H54 (cell line): ENCODE measurements at places on chromosomes 5 and 9.

GRCh38 chr9:125821078-125821477 is 73.9 kb downstream of the PBX3 start:
- DNase-seq, result no peak

DNA sequence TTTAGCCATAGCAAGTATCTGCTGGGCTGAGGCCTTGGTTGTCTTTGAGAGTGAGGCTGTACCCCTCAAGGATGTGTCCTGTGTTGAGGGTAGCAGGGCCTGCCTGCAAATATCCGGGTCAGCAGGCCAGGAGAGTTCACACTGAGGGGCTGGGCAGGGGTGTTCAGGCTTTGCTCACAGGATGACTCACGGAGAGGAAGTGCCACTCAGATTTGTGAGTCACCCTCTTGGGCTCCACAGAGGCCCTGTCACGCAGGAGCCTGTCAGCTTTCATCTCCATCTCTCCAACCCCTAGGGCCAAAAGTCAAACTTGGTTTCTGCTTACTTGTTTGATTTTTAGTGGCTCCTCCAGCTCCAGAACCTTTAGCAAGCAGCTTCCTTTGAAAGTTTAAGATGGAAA is 211.5 kb downstream of the SEC61B start:
- peak; percentile 80 for DNase-seq

- no peak for DNase-seq
Measured at GRCh38 chr9:131673531-131673930, 66.3 kb downstream of the RAPGEF1 start.

DNA sequence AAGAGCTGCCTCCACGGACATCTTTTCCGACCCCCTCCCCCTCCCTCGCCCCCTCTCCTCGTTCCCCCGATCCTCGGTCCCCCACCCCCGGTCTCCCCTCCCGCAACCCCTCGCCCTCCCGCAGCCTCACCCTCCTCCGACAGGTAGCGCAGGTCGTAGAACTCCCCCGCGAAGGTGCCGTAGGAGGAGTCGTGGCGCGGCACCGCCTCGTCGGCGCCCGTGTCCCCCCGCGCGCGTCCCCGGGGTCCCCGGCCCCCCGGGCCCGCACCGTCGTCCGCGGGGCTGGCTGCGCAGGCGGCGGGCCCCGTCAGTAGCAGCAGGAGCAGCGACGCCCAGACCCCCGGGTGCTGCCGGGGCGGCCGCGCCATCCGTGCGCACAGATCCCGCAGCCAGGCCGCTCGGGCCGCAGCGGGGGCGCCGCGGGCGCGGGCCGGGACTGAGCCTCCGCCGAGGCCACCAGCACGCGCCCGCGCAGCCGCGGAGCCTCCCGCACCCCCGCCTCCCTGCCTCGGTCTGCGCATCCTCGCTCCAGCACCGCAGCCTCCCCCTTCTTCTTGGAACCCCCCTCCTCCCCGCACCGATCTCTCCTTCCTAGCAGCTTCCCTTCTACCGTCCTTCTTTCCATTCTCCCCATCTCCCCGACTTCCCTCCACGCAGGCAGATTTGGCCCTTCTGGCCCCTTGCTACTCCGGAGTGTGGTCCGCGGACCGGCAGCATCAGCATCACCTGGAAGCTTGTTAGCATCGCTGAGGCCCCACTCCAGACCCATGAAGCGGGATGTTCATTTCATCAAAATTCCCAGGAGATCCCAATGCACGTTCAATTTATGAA is at the start of gene FRRS1L:
Gene FRRS1L, minus strand, starts transcription at position 479 of the 831 bp plus-strand sequence. Its CDS starts 111 bp downstream, at position 368.
- no peak for DNase-seq

DNA sequence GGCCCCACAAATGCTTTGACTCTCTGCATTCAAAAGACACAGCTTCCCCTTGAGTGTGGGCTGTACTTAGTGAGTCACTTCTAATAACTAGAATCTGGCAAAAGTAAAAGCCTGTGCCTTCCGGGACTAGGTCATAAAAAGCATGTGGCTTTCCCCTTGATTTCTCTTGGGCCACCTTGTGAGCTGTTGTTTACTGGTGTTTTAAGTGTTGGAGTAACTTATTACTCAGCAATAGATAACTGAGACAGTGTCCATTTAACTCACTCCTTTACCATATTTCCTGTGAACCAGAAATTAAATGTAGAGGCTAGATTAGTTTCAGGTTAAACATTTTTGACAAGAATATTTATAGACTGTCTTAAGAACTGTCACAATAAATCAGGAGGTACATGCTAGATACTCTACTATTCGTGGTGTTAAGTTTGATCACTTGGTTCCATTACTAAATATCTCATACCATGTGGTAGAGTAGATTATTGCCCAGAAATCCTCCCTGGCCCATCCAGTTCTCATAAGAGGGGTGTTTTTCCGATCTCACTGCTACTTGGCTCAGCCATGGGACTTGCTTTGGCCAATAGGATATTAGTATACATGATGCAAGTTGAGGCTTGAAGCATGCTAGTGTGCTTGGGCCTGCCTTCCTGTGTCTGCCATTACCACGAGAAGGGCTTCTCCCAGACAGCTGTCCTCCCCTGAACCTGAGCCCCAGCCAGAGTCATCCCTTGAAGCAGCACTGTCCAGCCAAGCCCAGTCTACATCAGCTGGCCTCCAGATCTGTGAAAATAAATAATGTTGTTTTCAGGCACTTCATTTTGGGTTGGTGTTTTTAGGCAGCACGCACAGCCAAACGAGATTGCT is 10.4 kb upstream of the CMBL start:
- DNase-seq, result no peak

DNA sequence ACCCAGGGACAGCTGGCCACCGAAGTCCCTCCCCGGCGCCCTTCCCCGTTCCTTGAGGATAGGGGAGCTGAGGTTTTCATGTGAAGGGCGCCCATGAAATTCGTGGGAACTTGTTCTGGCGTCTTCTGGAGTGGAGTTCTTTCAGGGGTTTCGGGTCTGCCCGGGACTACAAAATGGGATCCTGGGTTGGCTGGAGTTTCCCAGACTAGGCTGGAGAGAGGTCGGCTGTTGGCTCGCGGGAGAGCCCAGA is 3.6 kb upstream of the RGMB start:
- DNase-seq, result no peak

- DNase-seq, result no peak
Measured at GRCh38 chr5:119378075-119378700, 22.4 kb downstream of the TNFAIP8 start.

GRCh38 chr9:89920131-89920530 is 315.3 kb downstream of the GADD45G start:
- no peak for DNase-seq

DNA sequence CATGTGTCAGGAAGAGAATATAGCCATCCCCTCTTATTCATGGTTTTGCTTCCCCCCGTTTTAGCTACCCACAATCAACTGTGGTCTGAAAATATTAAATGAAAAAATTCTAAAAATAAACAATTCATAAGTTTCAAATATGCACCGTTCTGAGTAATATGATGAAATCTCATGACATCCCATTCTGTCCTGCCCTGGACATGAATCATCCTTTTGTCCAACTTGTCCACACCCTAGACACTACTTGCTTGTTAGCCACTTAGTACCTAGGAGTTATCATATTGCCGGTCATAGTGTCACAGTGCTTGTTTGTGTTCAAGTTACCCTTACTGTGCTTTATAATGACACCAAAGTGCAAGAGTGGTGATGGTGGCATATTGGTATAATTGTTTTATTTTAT is 113.5 kb downstream of the CAAP1 start:
- no peak for DNase-seq

DNA sequence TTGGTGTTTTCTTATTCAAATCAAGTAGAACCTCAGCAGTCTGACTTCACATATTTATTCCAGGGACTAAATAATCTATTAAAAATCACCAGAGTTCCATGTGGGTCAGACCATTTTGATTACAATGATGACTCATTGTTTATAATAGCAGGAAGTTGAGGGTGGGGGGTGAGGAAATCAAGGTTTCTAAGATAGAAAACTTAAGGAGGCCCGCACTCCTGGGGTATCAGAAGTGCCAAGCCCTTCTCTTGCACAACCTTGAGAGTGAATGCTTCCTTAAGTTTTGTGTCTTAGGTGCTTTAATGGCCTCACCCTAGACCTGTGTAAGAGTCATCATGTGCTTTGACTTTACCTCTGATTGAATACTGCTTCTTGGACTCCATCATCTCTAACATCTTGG is 31.9 kb upstream of the NPR3 start:
- no peak for DNase-seq

- DNase-seq, result no peak
Measured at GRCh38 chr9:121510766-121511550, 11.3 kb upstream of the GGTA1 start.

GRCh38 chr5:142748568-142749249 is 21.5 kb upstream of the ARHGAP26 start:
- no peak for DNase-seq

DNA sequence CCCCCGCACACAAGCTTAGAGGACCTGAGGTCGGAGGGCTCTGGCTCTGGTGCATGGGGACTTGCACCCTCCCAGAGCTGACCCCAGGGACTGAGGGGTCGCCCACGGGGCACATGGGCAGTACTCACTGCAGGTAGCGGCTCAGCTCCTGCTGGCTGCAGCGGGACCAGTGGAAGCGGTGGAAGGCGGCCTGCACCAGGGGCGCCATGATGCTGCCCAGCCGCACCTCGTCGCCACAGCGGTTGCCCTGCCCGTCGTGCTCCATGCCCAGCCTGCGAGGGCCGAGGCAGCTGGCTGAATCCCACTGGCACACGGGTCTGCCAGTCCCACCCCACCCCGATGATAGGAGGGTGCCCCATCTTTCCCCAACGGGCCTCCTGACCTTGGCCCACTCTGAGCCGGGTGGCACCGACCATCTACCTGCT is 93.8 kb downstream of the ZNF354C start:
- no peak for DNase-seq

DNA sequence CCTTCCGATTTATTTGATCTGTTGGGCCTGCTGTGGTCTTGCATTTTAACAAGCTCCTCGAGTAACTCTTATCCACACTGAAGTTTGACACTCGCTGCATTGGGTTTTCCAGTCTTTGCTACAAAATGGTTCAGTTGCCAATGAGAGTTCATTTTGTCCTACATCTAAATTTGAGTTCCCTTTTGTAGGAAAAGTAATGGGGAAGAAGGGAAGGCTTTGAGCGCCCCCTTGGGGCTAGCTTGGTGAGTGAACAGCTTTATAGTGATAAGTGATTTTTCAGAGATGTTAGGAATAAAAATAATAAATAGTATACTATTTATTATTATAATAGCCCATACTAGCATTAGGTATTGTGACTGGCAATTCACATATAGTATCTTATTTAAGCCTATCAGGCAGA is 89.9 kb upstream of the GNAQ start:
- DNase-seq, result peak; percentile 34

GRCh38 chr9:89177012-89177943 is 1.3 kb downstream of the SHC3 start:
- DNase-seq, result no peak

- DNase-seq, result no peak
Measured at GRCh38 chr5:30102185-30102584, 1091.3 kb upstream of the CDH6 start.

DNA sequence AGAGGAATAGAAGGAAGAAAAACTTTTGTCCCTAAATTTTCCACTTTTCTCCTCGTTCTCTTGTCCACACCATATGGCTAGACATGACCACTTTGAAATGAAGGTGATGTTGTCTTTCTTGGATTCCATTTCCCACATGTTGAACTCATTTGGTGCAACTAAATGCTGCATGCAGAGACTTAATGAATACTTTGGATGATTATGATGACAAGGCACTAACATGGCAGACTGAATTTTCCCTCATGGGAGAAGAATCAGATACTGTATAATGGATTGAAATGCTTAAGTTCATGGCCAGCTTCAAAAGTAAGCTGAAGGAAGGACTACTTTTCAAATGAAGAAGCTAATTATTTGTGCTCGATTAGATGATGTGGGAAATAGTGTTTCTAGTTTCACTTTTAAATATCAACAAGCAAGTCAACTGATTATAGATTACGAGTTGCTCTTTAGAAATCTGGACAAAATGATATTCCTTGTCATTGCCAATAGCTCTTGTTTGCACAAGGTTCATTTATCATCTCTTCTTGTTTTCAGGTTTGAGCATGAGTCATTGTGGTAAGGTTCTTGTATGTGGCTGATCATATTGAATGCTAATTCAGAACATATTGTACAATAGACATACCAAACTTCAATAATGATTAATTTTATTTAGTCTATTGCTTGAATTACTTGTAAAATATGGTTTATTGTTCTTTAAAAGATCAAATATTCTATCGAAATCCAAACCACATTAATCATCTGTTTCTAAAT is 501.3 kb upstream of the FTMT start:
- no peak for DNase-seq

DNA sequence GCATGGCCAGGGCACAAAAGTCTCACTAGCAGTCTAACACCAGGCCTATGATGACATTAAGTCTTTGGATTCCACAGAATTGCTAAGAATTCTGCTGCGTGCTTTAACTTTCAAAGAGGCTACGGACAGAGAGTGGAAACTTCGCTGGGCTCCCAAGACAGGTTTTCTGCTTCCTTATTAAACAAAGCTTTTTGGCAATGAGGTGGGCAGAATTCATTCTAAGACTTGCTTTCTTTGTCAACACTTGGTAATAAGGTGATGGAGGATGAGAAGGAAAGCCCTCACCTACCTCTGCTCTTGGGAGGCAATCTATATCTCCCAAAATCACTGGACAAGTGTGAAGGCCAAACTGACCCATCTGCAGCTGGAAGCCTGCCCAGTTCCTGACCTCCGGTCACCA is 231.9 kb downstream of the ATPSCKMT start:
- no peak for DNase-seq

DNA sequence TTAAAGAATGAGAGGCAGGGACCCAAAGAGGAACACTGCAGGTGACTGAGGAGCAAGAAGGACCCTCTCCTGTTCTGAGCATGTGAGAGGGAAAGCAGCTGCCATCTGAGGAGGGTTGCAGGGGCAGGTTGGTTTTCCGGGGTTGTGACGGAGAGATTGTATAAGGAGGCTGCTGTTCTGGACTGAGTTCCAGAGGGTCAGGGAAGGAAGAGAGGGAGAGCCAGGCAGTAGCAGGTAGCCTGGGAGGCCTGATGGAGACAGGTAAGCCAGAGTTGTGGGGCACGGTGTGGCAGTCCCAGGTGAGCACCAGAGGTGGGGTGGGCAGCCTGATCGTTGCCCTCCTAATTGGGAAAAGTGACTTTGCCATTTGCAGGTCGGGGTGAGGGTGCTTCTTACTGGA is 9.8 kb downstream of the CCT5 start:
- DNase-seq, result no peak

GRCh38 chr9:76370396-76371023 is 23.7 kb downstream of the RFK start:
- no peak for DNase-seq

GRCh38 chr9:17636821-17637220 is 58.0 kb downstream of the SH3GL2 start:
- DNase-seq, result no peak

- DNase-seq, result no peak
Measured at GRCh38 chr9:87214991-87215390, 267.7 kb upstream of the GAS1 start.

- DNase-seq, result no peak
Measured at GRCh38 chr9:83662933-83663332, 40.0 kb downstream of the IDNK start.

GRCh38 chr5:42228279-42228678 is 195.0 kb upstream of the GHR start:
- DNase-seq, result no peak
